Stimulated activated CD4-positive, alpha-beta T cell treated with anti-CD3 and anti-CD28 coated beads, Interleukin-1b, Interleukin-23, amount 100 ng/mL, for 1 hour (primary cell): ENCODE measurements at places on chromosomes 6 and 20.

- DNase-seq = no peak
These were observed 104.8 kb upstream of the NEDD9 start for GRCh38 chr6:11337306-11337705.

GRCh38 chr20:51193066-51193772 lies 170.3 kb upstream of the KCNG1 start:
- DNase-seq = no peak

DNA sequence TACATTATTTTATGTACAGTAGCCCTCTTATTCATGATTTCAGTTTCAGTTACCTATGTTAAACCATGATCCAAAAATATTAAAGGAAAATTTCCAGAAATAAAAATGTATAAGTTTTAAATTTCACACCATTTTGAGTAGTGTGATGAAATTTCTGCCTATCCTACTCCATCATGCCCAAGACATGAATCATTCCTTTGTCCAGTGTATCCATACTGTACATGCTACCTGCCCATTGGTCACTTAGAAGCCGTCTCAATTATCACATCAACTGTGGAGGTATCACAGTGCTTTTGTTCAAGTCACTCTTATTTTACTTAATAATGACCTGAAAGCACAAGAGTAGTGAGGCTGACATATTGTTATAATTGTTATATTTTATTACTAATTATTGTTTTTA lies 32.3 kb upstream of the PLCB4 start:
- DNase-seq = no peak

- DNase-seq = no peak
These were observed 8.4 kb upstream of the RIN2 start for GRCh38 chr20:19749618-19750071.

DNA sequence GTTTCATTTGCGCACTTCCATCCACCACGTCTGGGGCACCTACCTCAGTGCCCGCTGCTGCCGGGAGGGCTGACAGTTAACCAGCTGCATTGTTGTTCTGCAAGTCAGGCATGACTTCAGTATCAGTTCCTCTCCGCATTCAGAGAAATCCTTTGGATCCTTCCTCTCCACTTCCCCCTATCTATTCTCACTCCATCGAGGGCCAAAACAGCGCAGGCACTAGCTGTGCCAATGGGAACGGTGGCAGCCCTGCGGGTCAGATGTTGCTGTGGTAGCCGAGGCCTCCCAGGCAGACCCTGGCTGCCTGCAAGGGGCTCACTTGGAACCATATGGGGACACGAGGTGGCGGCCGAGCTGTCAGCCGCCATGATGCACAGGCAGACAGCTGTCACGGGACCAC lies 64.2 kb upstream of the INSM1 start:
- no peak for DNase-seq

GRCh38 chr6:22593895-22594294 lies 24.5 kb downstream of the HDGFL1 start:
- no peak for DNase-seq

GRCh38 chr6:3724451-3725144 lies 26.9 kb downstream of the PXDC1 start:
- DNase-seq = no peak

DNA sequence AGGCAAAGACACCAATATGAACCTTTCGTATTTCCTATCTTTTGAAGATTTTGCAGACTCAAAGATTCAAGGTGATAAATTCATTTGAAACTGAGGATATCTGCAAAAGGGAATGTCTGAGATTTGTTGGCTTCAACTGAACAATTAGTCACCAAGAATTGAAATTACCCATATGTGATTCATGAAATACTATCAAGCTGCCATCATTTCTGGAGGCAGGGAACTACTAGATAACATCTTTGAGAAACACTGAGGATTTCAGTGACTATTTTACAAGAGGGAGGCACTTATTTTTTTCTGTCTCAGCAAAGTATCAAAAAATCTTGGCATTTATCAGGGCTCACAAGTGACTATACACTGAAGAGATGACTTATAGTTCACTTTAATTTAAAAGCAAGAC lies 39.8 kb upstream of the MMS22L start:
- no peak for DNase-seq

DNA sequence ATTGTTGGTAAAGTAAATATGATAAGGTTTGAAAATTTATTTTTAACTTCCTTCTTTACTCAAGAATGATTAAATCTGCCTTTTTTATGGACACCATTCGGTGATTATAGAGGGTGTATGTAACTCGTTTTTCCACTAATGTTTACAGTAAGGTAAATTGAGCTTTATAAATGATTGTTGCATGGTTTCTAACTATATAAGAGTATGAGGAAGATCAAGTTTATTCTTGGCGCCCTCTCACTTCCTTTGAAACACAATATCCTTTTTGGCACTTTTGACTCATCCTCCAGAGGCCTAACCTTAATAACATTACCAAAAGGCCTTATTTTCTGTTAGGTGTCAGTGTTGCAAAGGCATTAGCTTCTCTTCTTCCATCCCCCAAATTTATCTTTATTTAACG lies 41.8 kb upstream of the MTRF1L start:
- DNase-seq = no peak

- no peak for DNase-seq
These were observed 8.7 kb downstream of the PREX1 start for GRCh38 chr20:48819089-48819488.

DNA sequence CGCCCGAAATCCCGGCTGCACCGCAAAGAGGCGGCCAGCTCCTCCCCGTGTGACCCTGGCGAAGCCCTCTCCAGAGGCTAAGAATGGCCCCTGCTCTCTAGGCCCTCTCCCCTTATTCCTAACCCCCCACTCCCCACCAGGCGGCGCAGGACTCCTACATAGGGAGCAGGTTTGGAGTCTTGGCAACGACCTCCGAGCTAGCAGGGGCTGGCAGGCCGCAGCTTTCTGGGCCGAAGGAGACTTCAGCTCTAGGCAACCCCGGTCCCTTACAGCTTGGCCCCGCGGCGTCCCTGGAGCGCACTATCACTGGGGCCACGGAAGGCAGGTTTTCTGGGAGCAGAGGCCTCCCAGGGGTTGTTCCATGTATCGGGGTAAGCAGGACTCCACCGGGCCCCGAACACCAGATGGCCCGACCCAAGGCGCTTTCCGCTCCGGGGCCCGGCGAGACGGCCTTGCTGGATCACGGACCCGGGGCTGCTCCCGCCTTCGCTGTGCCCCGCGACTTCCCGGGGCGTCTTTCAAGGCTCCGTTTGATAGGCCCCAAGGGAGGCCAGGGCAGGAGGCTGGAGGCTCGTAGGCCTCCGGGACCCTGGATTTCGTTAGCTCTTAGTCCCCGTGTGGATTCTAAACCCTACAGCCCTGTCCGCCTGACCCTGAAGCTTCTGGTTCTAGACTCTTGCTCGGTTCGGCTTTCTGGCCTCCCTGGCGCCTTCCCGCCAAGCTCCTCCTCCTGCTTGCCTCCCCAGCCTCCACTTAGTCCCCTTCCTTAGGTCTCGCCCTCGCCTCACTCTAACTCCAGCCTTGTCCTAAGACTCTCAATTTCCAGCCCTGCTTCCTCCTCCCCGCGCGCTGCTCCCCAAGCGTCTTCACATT lies 1.9 kb downstream of the SLC32A1 start:
- DNase-seq = no peak

GRCh38 chr20:64006902-64007301 lies 26.0 kb downstream of the PRPF6 start:
- DNase-seq = no peak

DNA sequence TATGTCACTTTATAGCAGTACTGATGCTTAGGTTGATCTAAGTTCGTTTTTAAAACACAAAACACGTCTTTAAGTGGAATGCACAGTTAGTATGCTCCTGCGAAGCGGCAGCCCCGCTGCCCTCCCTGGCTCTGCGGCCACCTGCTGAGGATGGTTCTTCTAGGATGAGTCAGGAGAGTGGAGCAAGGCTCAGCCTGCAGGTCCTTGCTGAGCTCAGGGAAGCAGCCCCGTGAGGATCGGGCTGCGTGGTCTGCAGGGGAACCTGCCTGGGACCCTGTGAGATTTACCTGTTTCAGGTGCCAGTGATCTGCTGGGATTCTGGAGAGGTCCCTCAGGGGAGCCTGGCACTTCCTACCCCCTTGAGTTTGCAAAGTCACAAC lies 57.5 kb downstream of the SYNJ2 start:
- DNase-seq = no peak

DNA sequence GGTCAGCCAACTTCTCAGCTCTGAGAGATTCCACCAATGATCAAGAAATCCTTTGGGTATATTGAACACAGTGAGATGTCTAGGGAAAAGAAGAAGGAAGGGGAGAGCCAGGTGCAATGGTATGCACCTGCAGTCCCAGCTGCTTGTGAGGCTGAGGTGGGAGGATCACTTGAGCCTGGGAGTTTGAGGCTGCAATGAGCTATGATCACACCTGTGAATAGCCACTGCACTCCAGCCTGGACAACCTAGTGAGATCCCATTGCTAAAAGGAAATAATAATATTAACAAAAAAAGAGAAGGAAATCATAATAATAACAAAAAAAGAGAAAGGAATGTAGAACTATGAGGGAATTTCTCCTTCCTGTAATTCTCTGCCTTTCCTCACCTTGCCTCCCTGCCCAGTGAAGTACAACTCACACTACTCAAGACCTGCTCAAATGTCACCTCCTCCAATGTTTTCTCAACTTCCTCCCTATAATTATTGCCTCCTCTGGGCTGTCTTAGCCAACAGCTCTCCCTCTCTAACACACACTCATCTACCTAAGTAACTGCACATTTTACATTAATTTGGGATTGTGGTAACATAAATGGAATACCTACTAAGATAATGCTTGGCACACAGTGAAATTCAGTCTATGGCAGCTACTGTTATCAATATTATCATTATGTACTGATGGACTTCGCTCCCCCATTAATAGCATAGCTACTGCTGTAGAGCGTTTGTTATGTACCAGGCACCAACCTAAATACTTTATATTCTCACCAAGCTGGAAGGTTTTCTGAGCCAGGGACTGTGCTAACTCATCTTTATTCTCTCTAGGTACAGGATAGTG lies 103.6 kb downstream of the KIF13A start:
- no peak for DNase-seq

- DNase-seq = no peak
These were observed 695.0 kb upstream of the GJE1 start for GRCh38 chr6:141437685-141438084.

DNA sequence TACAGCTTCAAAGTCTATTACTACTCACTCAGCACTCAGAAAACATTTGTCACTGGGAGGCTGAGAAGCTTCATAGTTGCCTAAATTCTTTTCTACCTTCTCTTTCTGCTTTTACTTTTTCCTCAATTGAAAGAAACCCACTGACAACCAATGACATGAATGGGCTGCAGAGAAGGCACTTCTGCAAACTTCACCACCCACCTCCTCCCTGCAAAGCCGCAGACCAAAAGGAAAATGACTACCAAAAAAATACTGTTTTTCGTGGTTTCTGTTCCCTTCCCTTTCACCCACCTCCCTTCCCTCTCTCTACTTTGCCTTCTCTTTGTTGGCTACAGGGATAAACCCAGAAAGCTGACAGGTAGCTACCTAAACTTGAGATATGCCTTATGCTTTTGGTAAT lies 3.2 kb downstream of the GNAS-AS1 start:
- no peak for DNase-seq

DNA sequence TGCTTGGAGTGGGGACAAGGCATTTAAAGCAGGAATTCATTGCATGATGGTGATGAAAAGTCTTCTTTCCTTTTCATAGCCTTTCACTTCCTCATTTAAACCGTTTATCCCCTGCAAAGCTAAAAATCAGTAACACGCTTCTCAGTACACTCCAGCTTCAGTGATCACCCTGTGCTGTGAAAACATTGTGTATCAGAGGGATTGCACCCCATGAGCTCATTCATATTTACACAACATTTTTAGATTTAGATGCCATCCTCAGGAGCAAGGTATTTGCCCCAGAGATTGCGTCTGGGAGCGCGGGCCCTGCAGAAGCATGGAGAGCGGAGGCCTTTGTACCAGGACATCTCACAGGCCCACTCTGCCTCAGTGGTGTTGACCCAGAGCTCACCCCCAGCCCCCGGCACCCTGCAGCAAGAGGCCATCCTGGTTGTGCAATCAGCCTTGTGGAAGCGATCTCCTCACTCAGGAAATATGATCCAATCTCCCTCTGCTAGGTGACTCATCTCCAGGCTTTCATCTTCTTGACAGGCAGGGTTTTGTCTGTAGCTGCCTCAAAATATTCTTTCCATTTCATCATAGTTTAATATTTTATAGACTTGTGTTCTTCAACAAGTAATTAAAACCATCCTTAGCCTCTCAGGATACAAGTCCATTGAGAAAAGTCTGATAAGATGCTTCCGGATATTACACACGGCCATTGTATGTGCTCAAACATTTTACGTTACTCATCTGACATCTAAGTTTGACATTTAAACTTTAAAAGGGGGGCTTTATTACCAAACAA lies 38.9 kb upstream of the THBS2 start:
- DNase-seq = no peak

- DNase-seq = no peak
These were observed 3.5 kb upstream of the NT5DC1 start for GRCh38 chr6:116096979-116097816.

DNA sequence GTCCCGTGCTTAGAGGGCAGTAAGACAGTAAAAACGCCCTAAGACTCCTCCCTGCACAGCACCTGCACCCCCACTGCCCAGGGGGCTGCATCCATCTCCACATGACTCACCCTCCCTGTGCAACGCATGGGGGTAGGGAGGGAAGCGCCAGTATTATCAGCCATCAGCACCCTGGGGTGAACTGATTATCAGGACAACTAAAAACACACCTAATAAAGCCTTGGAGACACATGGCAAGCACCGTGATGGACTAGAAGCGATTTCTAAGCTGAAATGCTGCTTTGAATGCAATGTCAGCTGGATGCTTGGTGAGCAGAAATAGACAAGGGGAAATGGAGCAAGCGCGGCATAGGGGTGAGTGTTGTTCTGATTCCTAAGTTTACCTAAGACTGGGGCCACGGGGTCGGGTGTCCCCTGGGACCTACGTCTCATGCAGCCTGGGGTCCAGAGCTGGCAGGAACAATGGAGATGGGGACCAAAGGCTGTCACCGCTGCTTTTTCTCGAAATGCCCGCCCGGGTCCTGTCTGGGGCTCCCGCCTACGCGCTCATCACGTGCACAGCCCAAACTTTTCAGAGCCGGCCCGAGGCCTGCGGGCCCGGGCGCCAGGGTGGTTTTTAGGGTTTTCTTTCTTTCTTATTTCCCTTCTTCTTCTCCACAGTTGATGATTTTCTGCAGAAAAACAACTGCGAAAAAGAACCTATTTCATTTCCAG lies 702 bp upstream of the TNFAIP3 start:
- peak; percentile 53 for DNase-seq

DNA sequence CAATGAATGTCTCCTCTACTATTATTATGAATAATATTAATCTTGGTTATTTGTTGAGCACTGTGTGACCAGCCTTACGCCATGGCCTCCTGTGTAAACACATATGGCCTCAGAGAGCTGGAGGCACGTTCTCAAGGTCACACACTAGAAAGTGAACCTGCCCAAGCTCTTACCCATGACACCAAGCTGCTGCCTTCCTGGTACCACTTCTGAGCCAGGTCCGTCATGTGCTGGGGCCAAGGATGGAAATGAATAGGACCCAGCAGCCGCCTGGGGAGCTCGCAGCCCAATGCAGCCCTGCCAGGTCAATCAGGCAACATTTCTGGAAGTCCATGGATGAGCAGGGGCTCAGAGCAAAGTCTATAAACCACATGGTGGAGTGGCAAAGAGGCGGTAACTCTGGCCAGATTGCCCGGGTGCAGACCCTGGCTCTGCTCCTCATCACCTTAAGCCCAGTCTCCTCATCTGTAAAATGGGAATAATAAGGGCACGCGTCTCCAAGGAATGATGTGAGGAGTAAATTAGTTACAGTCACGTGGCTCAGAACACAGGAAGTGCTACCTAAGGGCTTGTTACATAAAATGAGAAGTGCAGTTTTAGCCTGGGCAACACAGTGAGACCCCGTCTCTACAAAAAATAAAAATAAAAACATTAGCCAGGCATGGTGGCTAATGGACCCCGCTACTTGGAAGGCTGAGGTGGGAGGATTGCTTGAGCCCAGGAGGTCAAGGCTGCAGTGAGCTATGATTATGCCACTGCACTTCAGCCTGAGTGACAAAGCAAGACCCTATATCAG lies 61.5 kb downstream of the JPH2 start:
- no peak for DNase-seq
